ENCODE measurements at places on chromosomes 5 and 9.

DNA sequence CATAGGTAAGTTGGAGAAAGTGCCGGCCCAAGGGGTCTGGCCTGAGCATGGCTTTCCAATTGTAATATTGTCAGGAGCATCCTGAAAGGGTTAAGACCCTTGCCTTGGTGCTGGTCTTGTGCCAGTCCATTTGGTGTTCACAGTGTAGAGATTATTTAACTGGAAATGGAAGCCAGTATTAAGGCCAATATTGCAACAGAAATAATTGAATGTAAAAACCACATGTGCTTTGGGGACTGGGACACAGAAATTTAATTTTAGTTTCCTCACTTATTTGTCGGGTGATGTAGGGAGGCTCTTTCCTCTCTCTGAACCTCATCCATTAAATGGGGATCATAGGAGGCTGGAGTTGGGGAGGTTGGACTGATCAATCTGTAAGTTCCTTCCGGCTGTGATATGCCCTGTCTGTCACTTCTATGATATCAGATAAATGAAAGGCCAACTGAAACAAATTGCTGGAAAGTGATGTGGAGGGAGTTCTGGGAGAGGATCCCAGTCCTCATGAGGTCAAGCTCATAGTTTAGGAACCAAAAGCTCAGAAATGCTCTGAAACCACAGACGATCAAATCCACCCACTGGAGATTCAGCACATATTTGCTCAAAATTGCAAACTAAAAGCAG is 54.8 kb upstream of the COL15A1 start:
- DNase-seq, result no peak

- DNase-seq, result no peak
Measured at GRCh38 chr9:127650518-127650917, 38.4 kb downstream of the STXBP1 start.

GRCh38 chr9:89933578-89933977 is 328.8 kb downstream of the GADD45G start:
- DNase-seq, result no peak

DNA sequence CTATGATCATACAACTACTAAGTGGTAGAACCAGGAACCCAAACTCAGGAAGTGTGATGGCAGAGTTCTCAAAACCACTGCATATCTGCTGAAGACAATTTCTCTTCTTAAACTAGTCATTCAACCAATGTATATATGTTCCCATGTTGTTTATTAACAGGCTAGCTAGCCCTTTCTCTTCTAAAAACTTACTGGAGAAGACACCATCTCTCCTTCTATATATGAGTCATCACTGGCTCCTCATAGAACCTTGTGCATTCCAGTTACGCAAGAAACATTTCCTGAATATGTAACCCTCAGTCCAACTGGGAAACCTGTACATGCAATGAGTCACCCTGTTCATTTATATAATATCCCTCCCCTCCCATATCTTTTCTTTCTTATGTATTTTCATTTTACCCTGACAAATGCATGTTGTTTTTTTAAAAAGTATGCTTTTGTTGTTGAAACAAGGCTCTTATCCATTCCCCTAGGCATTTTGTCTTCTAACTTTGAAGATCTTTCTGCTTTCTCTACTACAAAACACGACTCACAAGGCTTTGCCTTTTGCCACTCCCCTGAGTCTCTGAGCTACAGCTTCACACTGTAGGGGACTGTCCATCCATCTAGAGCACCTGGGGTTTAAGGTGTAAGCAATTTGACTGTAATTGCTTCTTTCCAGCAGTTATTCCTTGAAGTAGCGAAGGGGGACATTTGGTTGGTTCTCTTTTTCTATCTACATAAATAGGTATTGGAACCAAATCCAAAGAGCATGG is 119.5 kb downstream of the ANXA1 start:
- DNase-seq, result peak; percentile 22

DNA sequence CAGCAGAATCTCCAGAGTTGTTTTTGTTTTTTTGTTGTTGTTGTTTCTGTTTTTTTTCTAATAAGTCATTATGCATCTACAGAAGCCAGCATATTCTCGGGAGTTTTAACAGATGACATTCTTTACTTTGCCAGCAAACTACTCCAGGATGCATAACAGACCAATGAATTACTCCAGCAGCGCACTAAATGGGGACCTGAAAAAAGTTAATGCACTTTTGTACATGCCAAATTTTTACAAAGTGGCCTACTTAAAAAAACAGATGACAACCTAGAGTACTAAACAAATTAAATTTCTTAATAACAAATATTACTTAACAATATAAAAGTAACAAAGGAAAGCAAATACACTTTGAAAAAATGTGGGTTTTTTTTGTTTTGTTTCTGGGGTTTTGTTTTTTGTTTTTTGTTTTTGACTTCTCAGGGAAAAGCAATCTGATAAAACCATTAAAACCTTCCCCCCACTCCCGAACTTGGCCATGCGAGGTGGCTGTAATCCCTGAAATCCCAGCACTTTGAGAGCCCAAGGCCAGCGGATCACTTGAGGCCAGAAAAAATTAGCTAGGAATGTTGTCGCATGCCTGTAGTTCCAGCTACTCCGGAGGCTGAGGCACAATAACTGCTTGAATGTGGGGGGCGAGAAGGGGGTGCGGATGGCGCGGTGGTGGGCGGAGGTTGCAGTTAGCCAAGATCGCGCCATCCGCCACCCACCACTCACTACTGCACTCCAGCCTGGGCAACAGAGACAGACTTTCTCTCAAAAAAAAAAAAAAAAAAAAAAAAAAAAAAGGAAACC is 352.4 kb downstream of the CETN3 start:
- no peak for DNase-seq

DNA sequence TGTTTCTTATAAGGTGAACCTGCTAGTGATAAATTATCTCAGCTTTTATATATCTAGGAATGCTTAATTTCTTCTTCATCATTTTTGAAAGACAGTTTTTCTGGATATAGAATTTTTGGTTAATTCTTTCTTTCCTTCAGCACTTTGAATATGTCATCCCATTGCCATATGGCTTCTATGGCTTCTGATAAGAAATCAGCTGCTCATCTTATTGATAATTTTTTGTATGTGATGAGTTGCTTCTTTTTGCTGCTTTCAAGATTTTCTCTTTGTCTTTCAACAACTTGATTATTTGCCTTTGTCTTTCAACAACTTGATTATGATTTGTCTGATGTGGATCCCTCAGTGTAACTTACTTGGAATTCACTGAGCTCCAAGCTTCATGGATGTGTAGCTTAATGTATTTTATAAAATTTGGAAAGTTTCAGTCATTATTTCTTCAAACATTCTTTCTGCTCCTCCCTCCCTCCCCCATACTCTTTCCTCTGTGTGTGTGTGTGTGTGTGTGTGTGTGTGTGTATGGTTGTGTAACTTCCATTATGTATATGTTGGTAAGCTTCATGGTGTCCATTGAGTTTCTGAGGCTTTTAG is 243.9 kb downstream of the TLE1 start:
- DNase-seq, result no peak

- DNase-seq, result no peak
Measured at GRCh38 chr9:135513351-135513846, 7.8 kb upstream of the LCN1 start.

DNA sequence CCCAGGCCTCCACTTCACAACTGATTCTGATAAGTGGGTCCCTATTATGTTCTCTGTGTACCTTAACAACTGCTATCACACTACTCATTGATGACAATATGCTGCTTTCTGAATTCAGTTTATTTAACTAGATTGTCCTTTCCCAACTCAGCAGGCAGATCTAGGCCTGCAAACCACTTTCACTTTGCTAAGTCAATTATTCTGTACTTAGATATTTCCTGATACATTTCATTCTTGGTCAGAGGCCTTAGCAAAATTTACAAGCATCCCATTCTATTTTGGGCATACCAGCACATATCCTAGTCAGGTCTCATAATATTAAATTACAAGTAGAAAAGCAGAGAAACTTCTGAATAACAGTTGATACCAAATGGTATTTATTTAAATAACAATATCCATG is 235.7 kb upstream of the HAPLN1 start:
- DNase-seq, result no peak

- DNase-seq, result no peak
Measured at GRCh38 chr9:135442075-135442474, 37.5 kb upstream of the PPP1R26 start.

DNA sequence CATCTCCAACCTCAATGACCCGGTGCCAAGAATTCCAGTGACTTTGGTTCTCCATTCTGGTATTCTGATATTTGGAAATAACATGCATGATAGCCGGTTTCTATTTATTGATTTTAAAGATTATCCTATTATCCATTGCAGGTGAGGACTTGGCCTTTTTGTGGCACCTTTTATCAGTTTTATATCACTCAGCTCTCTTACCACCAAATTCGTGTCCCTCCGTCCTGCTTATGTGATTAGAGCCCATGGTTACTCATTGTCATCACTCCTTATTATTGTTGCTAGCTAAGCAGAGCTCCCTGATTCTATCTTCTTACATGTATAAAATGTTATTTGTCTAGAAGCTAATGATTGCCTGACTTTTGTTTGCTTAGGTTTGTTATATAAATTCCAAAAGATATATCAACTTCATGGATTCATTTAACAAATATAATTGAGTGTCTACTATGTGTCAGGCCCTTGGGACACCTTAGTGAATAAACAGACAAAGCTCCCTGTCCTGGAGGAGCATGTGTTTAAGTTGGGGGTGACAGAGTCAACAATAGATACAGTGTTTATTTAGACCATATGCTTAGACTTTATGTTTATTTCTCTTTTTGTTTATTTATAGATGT is 138.2 kb downstream of the ADAMTS16 start:
- no peak for DNase-seq

DNA sequence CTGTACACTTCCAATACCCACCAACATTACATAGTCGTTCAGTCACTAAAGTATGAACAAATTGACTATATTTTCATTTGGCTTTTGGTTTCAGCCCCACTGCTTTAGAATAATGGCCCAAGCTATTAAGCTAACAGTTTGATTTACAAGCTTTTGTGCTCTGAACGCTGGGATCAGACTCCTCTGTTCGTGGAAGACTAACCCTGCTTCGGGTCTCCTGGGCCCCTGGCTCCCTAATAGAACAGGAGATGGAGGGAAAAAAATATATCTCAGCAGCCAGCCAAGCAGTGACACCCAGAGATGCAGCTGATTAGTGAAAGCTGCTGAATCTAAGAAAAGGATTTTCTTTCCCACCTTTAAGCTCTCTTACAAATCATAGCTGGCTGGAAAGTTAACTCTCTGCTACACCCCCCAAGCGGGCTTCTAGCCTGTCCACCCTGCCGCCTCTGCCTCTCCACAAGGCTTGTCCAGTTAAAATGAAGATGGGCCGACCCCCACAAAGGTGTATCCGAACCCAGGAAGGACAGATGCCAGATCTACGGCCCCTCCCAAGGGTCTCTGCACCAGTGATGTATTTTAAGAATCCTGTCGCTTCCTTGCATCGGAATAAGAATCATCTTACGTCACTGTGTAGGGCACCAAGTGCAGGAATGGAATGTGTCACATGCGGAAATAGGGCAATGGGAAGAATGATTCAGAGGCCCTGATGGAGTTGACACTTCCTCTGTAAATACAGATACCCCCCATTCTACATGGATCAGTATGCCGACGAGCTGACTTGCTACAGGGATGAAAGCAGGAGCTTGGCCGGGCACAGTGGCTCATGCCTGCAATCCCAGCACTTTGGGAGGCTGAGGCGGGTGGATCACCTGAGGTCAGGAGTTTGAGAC is 33.4 kb upstream of the BARHL1 start:
- DNase-seq, result no peak

DNA sequence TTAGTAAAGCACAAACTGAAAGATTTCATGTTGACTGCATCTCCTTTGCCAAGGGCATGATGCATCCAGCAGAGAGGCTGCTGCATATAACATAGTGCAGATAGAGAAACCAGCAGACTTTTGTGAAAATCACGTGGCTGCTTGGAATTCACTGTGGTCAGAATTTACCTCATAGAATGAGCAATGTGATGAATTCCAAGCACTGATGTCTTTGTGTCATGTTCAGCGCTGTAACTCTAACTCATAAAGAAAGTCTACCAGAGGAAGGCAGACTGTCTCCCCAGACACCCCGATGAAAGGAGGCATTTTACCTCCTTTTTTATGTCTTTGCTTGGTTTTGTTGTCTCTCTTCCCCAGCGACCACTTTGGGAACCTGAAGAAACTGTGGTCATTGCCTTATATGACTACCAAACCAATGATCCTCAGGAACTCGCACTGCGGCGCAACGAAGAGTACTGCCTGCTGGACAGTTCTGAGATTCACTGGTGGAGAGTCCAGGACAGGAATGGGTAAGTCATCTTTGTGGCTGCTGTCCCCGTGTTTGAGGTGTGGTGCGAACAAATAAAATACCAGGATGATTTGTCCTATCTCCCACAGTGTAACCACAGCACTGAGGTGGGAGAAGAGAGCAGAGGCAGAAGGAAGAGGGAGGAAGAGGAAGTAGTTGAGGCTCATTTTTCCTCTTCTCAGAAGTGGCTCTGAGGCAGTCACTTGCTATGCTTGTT is 42.0 kb downstream of the ITK start:
- DNase-seq, result peak; percentile 69

- DNase-seq, result no peak
Measured at GRCh38 chr5:169950333-169950732, 30.0 kb downstream of the INSYN2B start.

GRCh38 chr9:8234316-8234715 is 434.7 kb upstream of the DMAC1 start:
- DNase-seq, result no peak

DNA sequence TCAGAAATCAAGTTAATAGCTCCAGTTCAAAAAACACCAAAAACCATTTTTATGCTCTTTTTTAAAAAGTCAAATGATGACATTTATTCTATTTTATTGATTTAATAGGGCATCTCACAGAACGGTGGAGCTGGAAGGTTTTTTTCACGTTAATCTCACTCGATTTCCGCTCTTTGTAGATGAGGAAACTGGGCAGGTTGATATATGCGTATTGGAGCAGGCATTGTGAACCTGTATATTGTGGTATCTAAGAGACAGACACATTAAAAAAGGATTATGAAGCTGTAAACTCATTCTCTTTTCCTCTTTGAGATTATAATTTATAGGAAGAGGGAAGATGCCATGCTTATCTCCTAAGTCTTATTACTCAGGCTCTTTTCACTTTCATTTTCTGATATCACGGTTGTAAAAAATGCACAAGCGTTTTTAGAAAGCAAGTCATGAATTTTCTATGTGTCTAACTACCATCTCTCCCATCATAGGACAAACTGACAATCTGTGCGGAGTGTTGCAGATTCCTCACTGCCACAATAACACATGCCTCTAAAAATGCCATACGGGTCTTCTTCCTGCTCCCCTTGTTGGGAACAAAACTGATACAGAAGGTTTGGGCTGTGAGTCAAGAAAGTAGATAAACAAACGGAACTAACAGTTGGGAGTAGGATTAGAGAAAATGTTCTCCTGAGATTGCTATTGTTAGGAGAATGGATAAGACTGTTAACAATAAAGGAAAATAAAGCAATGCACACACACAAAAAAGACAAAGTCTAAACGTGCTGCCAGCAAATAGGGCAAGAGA is 1997.7 kb downstream of the MAT2B start:
- DNase-seq, result no peak

- peak; percentile 79 for DNase-seq
Measured at GRCh38 chr5:78526049-78526525, 122.5 kb downstream of the LHFPL2 start.

All from GM04503 (cell line).